ENCODE measurements at places on chromosomes 7 and 10.

- no peak for DNase-seq
Observed at GRCh38 chr10:69232736-69233480, 12.8 kb downstream of the HKDC1 start.

- peak; percentile 83 for DNase-seq
Observed at GRCh38 chr7:17444673-17445072, 146.2 kb downstream of the AHR start.

DNA sequence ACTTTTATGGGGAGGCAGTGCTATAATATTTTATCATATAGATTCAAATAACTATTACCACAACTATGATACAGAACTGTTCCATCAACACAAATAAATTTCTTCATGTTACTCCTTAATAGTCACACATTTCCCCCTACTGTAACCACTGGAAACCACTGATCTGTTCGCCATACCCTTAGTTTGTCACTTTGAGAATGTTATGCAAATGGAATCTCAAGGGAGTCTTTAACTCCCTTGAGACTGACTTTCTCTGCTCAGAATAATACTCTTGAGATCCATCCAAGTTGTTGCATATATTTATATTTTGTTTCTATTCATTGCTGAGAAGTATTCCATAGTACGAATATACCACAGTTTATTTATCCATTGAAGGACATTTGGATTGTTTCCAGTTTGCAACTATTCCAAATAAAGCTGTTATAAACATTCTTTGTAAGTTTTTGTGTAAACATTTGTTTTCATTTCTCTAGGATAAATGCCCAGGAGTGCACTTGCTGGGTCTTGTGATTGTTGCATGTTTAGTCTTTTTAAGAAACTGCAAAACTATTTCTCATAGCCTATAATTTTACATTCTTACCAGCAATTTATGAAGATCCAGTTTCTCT is 19.7 kb upstream of the PON2 start:
- DNase-seq = no peak

- no peak for DNase-seq
Observed at GRCh38 chr7:20030915-20031362, 186.2 kb downstream of the MACC1 start.

DNA sequence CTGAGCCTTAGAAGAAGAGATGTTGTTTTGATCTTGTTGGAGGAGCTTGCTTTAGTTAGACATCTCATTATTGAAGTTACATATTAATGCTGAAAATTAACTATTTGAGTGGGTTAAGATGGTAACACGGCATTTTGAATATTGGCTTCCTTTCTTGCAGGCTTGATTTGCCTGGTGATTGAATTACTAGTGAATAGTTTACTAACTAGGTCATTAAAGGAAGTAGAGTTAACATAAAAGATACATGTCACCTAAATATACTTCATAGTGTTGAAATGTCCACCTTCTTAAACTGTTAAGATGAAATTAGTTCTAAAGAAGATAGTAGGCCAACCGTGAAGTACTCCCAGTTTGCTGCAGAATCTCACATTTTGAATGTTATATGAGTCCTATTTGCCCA is 18.5 kb downstream of the MPLKIP start:
- no peak for DNase-seq

- no peak for DNase-seq
Observed at GRCh38 chr7:1977876-1978441, 254.8 kb downstream of the MAD1L1 start.

GRCh38 chr7:112150823-112151641 is 55.2 kb downstream of the DOCK4 start:
- no peak for DNase-seq

GRCh38 chr7:80622541-80622940 is 15.9 kb upstream of the CD36 start:
- peak; percentile 30 for DNase-seq

DNA sequence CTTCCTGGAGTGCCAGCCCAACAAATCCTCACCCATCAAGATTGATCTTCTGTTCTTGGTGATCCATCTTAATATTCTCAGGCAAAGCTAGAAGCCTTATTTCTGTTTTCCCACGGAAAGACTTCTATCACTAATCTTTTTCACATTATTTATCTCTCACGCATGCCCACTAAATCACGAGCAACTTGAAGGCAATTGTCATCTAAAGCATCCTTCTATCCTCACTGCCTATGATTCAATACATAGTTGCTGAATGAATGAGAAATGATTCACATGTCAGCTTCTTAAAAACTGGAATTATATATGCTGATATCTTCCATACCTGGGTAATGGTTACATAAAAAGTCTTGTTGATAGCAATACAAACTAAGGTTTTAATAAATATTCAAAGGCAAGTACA is 12.6 kb upstream of the COL1A2 start:
- no peak for DNase-seq

DNA sequence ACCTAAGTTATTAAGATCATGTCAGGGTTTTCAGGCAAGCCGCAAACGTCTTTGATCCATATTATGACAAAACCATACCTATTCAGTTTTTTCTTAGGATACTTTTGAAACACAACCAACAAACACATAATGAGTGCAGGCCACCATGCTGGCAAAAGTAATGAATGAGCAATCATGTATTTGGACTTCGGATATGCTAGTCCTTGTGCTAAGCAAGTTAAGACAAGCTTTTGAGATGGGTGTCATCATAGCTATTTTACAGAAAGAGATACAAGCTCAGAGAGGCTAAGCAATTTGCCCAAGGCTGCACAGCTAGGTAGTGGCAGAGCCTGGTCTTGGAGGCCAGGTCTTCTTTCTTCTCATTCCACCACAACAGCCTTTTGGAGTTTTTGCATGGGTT is 12.5 kb upstream of the KCNK18 start:
- DNase-seq = no peak

DNA sequence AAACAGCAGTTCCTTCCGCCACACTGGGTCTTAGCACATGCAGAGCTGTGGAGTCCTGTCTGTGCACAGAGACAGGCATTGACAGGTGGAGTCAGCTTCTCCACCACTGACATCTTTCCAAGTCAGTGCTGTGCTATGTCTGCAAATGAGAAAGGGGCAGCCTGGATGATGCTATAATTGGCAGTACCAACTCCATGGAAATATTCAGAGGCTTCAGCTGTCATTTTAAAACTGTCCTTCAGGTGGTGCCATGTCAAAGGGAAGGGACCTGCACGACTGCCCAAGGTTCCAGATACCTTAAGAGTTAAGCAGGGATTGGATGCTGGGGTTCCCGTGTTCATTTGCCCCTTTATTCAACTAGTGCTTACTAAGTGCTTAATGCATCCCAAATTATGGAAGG is 258.0 kb upstream of the PRKCQ start:
- DNase-seq = no peak

GRCh38 chr7:113731571-113731970 is 187.2 kb downstream of the PPP1R3A start:
- DNase-seq = no peak

DNA sequence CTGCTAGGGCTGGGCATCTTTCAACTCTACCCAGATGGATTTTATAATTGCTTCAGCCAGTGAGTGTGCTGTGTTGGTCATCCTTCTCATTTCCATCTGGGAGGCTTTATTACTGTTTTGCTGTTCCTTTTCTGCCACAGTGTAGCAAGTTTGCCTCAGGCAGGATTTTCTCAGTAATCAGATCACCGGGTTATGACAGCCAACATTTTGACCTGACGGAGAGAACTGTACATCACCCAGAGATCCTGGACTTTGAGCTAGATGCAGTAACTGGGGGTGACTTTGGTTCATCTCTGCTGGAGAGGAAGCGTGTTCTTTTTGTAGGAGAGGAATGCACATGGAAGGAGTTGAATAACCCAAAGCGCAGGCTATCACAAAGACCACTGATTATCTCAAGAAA is 111.8 kb upstream of the AGR3 start:
- DNase-seq = no peak

GRCh38 chr7:121288894-121289293 is 39.9 kb upstream of the WNT16 start:
- DNase-seq = no peak

DNA sequence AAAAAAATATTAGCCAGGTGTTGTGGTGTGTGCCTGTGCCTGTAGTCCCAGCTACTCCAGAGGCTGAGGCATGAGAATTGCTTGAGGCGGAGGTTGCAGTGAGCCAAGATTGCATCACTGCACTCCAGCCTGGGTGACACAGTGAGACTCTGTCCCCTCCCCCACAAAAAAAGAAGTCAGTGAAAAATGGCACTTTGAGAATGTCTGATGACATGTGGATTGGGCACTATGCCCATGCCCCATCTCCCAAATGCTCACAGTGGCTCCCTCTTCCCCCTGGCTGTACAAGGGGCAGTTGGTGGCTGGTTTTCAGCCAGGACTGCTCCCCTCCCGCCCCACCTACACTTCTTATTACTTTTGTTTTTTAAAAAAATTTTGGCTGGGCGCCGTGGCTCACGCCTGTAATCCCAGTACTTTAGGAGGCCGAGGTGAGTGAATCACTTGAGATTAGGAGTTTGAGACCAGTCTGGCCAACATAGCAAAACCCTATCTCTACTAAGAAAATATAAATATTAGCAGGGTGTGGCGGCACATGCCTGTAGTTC is 26.1 kb downstream of the IL15RA start:
- DNase-seq = no peak

GRCh38 chr10:94016727-94017714 is 23.3 kb downstream of the PLCE1 start:
- DNase-seq = no peak

DNA sequence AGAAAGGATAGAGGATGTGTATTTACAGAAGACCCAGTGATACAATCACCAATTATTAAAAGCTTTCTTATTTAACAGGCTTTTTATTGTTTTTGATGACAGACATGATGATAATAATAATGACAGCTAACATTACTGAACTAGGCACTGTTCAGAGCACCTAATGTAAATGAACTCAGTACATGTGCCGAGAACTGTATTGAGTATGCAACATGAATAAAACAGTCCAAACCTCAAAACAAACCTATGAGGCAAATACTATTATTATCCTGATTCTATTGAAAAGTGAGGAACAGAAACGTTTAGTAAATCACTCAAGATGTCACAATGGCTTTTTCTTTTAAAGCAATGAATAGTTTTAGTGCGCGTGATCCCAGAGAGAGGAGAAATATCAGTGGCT is 27.1 kb downstream of the TAS2R16 start:
- no peak for DNase-seq

DNA sequence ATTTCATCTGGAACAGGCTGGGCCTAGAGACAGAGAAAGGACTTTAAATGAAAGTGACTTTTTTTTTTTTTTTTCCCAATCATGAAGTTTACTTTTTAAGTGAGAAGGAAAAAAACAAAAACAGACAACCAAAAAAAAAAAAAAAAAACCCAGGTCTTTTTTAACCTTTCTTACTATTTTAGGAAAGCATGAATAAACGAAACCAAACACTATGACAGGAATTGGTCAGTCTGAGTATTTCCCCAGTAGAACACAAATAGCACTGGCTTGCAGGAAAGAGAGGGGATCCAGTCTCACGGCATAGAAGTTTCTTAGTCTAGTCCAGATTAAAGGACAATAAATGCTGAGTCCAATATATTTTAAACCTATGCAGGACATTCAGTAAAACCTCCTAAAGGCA is 180.5 kb upstream of the CCDC6 start:
- no peak for DNase-seq

GRCh38 chr7:3274131-3274530 is 26.9 kb upstream of the SDK1 start:
- no peak for DNase-seq

- no peak for DNase-seq
Observed at GRCh38 chr10:70597856-70598815, 4.4 kb downstream of the PRF1 start.

- no peak for DNase-seq
Observed at GRCh38 chr7:157490465-157490912, 153.7 kb downstream of the DNAJB6 start.

- peak; percentile 58 for DNase-seq
Observed at GRCh38 chr10:59808896-59809643, 55.8 kb upstream of the MRLN start.

DNA sequence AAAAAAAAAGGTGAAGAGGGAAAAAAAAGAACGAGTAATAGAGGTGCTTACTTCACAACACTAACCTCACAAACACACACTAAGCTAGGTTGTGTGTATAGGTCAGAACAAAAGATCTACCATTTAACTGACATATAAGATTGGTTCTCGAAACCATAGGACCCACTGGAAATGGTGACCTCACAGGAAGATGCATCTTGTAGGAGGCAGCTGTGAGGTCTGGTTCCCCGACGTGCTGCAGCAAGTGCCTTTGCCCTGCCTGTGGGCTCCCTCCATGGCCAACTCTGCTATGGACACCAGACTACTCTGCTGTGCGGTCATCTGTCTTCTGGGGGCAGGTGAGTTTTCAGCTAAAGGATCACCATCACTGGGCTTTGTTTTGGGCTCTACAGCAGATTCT is 133.8 kb upstream of the PRSS1 start:
- DNase-seq = no peak
